Cardiac septum (tissue), 1 donor: ENCODE measurements at places on chromosomes 5 and 9. TPM values are rescaled to one million over a fixed set of nuclear protein-coding genes. Genes with fewer than 3 reads are reported as not detected.

- no peak for DNase-seq
Observed at GRCh38 chr5:157303667-157304327, 37.9 kb downstream of the CYFIP2 start.

Gene TUSC1
- total RNA-seq: 8.9 TPM

DNA sequence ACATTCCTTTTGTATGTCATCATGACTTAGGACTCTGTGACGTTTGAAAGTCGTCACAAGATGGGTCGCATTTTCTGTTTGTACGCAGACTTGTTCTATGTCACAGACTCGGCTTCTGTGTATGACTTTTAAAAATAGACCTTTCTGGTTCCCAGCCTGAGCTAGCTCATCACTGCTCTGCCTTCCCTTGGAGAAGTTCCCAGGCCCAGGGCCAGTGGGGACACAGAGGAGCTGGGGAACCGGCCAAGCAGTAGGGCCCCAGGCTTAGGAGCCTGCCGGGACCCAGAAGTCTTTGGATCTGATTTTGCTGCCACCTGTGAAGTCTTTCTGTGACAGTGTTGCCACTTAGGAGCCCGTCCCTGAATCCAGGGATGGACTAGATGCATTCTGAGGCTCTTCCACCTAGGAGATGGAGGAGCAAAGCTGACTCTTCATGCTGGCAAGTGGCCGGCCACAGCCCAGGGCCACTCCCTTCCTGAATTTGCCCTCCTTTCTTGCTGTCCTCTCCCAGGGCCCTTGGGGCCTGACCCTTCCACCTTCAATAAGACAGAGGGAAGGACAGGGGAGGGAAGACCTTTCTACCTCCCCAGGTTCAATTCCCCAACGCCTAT lies 18.1 kb upstream of the UBE2QL1 start:
- peak; percentile 83 for DNase-seq

DNA sequence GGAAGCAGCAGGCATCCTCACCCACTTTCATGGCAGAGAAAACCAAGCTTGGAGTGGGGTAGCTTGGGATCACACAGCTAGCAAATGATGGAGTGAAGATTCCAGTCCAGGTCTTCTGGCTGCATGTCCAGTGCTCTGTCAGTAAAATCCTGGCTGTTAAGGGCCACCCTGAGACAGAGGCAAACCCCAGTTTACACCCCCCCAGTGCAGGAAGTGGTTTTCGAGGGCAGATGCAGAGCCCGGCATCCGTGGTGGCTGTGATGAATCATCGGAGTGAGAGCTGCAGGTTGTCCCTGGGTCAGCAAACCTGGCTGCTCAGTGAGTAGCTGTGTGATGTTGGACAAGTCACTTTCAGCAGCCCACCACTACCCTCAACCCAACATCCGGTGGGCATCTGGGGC lies 115.4 kb downstream of the RGS3 start:
- peak; percentile 93 for DNase-seq

- DNase-seq: no peak
Observed at GRCh38 chr9:121937240-121937639, 155.9 kb downstream of the TTLL11 start.

Gene RPL12
- 407 TPM for total RNA-seq

DNA sequence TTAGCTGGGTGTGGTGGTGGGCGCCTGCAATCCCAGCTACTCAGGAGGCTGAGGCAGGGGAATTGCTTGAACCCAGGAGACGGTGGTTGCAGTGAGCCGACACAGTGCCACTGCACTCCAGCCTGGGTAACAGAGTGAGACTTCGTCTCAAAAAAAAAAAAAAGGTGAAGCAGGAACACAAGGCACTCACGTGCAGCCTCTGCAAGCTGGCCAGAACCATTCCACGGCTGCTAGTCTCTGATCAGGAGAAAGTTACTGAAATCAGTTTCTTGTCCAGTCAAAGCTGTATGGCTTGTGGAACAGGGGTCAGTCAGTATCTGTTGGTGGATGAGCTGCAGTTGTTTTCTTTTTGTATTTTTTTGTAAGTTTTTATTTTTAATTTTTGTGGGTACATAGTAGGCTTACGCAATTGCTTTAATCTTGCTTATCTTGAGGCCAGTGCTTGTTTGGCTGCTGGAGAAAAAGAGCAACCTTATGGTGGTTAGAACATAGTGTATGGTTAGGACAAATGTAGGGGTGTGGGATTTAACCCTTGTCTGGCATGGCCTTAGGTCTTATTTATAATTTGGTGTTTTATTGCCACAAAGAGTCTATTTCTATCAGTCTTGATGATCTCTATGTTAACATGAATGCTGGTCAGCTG lies 32.7 kb upstream of the GTF2H2C start:
- no peak for DNase-seq

Gene CDC20B
- not detected for total RNA-seq

- no peak for DNase-seq
Observed at GRCh38 chr9:77224746-77225312, 47.5 kb downstream of the VPS13A start.

Gene CEMIP2
- 11.2 TPM for total RNA-seq

Gene SLC36A3
- not detected for total RNA-seq

GRCh38 chr9:98228392-98229089 lies 26.9 kb downstream of the TBC1D2 start:
- peak; percentile 15 for DNase-seq

DNA sequence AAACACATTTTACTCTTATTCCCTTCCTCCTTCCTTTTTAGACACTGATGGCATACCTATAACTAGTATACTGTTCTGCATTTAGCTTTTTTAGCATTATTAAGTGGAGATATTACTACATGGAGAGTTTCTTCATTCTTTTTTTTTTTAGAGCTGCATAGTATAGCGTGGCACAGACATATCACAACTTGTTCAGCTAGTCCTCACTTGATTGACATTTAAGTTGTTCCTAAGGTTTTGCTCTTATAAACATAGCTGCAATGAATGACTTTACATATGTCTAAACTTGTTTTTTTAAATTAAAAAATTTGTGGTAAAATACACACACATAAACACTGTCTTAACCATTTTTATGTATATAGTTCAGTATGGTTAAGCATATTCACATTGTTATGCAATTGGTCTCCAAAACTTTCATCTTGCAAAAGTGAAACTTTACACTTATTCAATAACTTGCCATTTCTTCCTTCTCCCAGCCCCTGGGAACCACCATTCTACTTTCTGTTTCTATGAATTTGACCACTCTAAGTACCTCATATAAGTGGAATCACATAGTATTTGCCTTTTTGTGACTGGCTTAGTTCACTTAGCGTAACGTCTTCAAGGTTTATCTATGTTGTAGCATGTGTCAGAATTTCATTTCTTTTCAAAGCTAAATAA lies 48.7 kb downstream of the ANKDD1B start:
- no peak for DNase-seq

- no peak for DNase-seq
Observed at GRCh38 chr5:63125862-63126261, 547.2 kb downstream of the LRRC70 start.

Gene CDH6
- total RNA-seq: 4.0 TPM

Gene SOX30
- 0.13 TPM for total RNA-seq

DNA sequence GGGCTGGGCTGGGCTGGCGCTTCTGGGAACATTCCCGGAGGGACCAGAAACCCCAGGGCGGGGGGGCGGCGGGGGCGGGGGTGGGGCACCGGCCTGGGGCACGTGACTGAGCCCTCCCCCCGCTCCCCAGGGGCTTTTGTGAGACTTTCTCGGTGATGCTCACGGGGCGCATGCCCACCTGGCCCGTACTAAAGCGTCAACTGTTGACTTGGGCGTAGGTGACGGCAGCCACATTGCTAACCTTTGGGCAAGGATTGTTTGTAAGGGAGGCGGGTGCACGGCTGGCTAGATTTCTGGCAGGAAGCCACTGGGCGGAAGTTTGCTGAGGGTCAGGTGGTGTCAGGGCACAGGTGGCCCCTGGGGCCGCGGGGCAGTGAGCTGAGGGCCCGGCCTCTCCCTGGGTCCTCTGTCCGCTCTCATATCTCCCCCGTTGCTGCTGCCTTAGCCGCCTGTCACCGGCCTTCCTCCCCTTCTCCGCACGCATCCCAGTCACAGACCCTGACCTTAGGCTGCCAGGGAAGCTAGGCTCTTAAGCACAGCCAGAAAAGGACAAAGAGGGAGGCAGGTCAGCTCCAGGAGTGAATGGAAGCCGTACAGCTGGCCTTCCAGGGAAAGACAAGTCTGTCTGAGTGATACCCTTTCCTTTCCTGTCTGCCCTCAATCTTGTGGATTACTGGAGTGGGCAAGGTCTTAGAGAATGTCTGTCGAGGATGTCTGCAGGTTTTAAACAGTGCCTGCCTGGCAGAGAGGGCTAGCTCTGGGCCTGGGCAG lies 812 bp downstream of the CACFD1 start:
- no peak for DNase-seq

DNA sequence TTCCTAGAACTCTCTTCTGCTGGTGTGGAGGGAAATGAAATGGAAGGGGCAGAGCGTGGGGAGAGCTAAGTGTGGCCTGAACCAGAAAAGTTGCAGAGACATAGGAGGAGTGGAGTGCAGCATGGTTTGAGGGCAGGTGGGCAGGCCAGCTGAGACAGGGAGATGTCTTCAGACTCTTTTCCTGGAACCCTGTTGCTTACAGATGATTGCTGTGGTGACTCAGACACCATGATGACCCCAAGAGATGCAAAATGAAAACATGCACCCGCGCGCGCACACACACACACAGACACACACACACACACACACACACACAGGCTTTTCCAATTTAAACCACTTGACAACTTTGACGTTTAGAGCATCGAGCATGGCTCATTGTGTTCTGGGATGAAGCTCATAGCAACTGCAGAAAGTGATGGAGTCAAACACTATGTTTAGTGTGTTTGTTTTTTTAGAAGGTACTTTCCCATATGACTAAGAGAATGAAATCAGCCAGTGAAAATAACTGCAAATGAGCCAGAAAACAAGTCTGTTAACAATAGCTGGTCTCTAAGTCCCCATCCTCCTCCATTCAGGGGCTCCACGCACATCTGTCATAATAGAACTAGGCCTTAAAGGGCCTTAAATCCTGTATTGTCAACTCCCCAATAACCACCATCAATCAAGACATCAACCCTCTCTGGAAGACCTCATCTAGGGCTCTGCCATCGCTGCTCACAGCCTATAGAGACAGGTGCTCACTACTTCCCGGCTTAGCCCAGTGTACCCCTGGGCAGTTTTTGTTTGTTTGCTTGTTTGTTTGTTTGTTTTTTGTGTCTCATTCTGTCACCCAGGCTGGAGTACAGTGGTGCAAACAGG lies 9.6 kb downstream of the TMOD1 start:
- DNase-seq: no peak
